Neuronal stem cell (in vitro differentiated cells): ENCODE measurements at places on chromosomes 13 and 19.

GRCh38 chr13:20035130-20035529 lies 76.6 kb downstream of the ZMYM2 start:
- no peak for DNase-seq

GRCh38 chr13:102367836-102368235 lies 34.0 kb downstream of the FGF14 start:
- no peak for DNase-seq

GRCh38 chr13:97387890-97388289 lies 46.1 kb upstream of the RAP2A start:
- DNase-seq: no peak

- no peak for DNase-seq
Measured at GRCh38 chr13:20142927-20143480, 17.8 kb downstream of the GJA3 start.

GRCh38 chr13:47146136-47146535 lies 249.3 kb upstream of the HTR2A start:
- no peak for DNase-seq
